ENCODE measurements at places on chromosomes 13 and 19.

DNA sequence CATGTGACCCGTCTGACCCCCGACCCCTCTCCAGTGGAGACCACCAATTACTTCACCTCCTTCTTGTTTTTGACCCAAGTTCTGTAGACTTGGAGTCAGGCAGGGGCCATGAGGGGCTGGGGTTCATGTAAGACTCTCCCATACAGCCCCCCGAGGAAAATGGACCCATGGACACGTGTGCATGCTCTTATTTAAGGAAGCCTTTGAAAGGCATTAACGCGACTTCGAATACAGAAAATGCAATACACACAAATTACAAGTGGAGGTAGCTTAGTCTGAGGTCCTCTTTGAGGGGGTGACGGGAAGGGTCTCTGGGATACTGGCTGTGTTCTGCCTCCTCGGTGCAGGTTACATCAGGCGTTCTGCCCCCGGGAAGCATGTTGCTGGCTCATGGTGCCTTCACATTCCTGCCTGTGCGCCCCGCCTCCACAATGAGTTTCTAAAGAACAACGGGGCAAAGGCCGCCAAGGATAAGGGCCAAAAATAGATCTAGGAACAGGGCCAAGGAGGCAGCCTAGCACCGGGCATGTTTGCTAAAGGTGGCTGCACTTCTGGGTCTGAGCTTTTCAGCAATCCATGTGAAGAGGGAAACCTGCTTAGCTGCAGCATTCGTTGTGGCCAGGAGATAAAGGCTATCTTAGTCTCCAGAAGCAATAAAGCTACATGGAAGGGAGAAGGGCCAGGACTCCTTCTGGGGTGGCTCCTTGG, 54.5 kb downstream of the RAB20 start:
- peak; percentile 10 for DNase-seq

- no peak for DNase-seq
These were observed 25.5 kb downstream of the NKPD1 start for GRCh38 chr19:45135176-45135885.

GRCh38 chr13:26983543-26984320, 187.9 kb downstream of the USP12 start:
- no peak for DNase-seq

- DNase-seq = no peak
These were observed 596.6 kb downstream of the KCTD12 start for GRCh38 chr13:76289558-76289957.

- no peak for DNase-seq
These were observed 46.0 kb upstream of the PCDH8 start for GRCh38 chr13:52894413-52894812.

DNA sequence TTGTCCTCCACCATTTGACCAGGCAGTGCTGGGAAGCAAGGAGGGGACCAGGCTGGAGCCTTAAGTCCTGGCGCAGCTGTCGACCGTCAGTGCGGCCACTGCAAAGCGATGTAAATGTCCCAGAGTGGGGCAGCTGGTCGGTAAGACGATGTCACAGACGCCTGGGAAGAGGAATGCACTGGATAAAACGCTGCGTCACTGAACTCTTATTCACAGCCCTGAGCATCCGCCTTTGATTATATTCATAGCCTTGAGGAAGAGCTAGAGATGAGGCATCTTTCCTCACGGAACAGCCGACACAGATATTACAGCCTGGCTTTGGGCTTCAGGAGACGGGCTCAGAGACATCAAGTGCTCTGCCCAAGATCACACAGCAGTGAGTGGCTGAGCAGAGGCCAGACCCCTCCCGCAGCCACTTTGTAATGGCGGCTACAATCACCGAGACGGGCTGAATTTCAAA, 17.6 kb upstream of the TUBGCP3 start:
- no peak for DNase-seq

DNA sequence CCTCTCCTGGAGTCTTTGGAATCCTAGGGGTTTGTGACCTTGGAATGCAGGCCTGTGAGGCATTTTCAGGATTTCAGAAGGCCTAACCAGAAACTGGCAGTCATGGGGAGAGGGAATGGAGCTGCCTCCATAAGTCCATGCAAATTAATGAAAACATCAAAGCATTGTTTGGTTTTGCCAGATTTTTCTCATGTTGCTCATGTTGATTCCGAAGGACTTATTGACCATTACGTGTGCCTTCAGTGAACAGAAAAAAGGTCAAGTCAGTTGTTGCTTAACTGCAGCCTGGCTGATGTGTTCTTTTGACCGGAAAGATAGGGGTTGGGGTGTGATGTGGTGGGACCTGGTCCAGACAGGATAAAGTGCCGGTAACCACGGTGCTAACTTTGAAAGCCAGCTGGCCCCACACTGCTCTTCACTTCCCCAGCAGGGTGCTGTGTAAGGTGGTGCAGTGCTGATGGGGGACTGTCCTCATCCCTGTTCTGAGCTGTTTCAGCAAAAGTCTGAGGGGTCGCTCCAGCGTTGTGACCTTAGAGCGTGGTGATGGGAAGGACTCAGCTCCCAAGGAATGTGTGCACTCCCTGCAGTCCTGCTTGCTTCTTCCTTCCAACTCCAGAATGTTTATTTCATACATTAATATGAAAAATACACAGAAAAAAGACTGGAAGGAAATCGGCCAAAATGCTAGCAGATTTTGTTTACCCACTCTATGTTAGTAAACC, 3.5 kb downstream of the RNF113B start:
- DNase-seq = peak; percentile 99

DNA sequence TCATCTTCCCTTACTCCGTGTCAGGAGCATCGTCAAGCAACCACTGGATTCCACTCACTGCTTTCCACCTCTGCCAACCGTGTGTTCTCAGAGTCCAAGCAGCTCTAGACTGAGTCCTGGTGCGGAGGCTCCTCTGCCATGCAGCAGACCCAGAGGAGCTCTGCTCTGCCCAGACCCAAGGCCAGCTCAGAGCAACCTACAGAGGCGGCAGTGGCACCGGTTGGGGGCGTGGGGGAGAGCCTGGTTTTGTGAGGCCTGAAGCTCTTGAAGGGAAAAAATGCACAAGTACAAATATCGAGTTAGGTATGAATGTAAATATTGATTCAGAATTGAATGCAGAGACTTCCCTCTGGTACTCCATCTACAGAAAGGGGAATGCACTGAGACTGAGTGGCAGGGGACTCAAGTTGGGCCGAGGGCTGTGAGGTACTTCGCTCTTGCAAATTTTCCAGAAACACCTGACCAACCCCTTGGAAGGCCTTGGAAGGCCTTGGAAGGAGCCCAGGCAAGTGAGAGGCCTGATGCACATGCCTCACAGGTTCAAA, 46.7 kb downstream of the GJA3 start:
- DNase-seq = no peak

DNA sequence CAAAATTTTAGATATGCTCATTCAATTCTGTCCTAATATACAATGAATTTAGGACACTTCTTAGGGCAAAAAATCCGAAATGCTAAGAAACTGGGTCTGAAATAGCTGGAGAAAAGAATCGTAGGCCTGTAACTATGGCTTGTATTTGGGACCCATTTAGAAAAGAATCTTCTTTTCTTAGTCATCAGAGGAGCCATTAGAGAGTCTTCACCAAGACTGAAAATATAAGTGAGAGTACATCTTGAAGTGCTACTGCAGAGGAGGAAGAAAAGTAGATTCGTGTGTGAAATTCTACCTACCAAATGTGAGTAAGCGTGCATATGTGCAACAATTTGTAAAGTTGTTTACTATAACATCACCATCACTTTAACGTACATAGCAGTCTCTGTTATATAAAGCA, 8.8 kb upstream of the DACH1 start:
- no peak for DNase-seq

DNA sequence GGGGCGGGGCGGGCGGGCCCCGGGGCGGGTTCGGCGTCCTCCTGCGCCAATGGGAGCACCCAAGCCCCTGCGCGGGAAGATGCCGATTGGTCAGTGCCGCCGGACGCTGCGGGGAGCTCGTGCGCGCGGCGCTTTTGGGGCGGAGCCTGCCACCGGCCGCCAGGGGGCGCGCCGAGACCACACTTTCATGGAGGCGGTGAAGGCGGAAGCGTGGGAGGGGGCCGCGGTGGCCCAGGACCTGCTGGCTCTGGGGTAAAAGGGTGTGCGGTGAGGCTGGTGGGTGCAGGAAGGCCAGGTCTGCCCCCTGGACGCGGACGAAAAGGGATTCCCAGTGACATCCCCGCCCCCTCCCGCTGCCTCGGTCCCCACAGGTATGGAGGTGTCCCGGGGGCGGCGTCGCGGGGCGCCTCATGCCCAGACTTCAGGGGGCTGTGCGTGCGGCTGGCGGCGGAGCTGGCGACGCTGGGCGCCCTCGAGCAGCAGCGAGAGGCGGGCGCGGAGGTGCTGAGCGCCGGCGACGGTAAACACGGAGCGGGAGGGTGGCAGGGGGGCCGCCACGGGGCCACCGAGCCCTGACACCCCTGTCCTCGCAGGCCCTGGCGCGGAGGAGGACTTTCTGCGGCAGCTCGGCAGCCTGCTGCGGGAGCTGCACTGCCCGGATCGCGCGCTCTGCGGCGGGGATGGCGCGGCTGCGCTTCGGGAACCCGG, at the start of gene FAM98C:
FAM98C (plus strand) TSS at position 127 of the 708 bp plus-strand sequence; CDS start at position 188, 61 bp downstream.
- peak; percentile 92 for DNase-seq

GRCh38 chr13:52374389-52374788, 31.6 kb downstream of the THSD1 start:
- no peak for DNase-seq

DNA sequence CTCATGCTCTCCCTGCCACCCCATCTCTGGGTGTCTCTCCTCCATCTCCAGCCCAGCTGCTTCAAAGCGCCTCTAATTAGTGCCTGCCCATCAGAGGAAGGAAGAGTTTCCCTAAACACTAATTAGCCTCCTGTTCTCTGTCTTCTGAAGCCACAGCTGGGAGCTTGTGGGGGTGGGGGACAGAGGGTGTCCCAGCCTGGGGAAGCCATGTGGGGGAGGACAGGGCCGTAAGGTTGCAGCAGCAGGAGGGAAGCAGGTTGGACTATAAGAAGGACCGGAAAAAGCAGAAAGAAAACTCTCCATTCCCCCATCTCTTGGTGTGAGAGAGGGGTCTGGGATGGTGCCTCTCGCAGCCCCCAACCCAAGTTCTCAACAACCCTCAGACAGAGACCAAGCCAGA, 26.2 kb downstream of the SLC8A2 start:
- DNase-seq = no peak

- peak; percentile 96 for DNase-seq
These were observed 7.3 kb downstream of the RPS16 start for GRCh38 chr19:39428283-39429112.

GRCh38 chr13:99312493-99312883, 5.3 kb upstream of the GPR183 start:
- DNase-seq = peak; percentile 39

GRCh38 chr19:53389978-53390377, 5.0 kb upstream of the ZNF765 start:
- DNase-seq = no peak

DNA sequence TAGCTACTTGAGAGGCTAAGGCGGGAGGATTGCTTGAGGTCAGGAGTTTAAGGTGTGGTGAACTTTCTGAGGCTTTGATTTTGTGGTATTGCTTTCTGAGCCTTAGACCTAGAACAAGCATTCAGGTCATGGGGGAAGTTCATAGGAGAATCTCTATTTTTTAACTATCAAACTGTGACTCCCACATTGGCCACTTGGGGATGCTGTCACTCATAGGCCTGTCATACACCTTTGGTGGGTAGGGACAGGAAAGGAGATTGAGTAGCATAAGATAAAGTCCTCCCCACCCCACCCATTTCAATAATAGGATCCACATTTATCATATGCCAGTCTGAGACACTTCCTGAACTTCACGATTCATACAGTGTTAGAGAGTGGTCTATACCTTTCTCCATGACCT, 41.9 kb upstream of the PSG2 start:
- no peak for DNase-seq

GRCh38 chr19:10896851-10897526, 25.6 kb downstream of the CARM1 start:
- DNase-seq = peak; percentile 69

DNA sequence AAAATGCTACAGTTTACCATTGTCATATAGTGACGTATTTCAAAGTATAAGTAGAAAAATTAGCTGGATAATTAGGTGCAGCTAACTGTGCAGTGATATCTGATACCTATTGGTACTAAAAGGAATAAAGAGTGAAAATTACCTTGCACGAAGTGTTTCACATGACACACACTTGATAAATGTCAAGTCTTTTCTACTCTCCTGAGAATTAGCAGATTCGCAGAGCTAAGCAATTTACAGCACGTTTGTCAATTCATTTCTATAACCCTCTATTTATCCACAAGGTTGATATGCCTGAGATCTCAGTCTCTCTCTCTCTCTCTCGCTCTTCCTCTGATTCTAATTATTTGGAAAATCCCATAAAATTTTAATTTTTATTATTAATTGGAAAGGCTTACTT, 1109.0 kb downstream of the EFNB2 start:
- DNase-seq = no peak

GRCh38 chr19:10808937-10809649, 26.9 kb downstream of the TMED1 start:
- DNase-seq = peak; percentile 21

- DNase-seq = no peak
These were observed 431.0 kb upstream of the HTR2A start for GRCh38 chr13:47327861-47328260.

- no peak for DNase-seq
These were observed 82.7 kb downstream of the DLEU7 start for GRCh38 chr13:50760751-50761150.

GRCh38 chr19:35673121-35673804, 6.9 kb downstream of the UPK1A start:
- peak; percentile 62 for DNase-seq

DNA sequence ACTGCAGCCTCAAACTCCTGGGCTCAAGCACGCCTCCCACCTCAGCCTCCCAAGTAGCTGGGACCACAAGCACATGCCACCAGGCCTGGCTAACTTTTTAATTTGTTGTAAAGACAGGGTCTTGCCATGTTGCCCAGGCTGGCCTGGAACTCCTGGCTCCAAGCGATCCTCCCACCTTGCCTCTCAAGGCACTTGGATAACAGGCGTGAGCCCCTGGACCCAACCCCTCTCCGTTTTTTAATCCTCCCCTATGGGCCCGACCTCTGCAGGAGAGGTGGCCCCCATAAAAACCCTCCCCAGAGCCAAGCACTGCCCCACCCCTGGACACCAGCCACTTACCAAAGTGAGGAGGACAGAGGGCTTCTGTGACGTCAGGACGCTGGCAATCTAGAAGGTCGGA, 28.6 kb downstream of the PEPD start:
- DNase-seq = no peak

- DNase-seq = no peak
These were observed 228.5 kb downstream of the TM9SF2 start for GRCh38 chr13:99729745-99730144.
